Muscle of leg (tissue), 16 donors: ENCODE measurements at places on chromosomes 4 and X. TPM values are rescaled to one million over a fixed set of nuclear protein-coding genes. Genes with fewer than 3 reads are reported as not detected.

Gene FRMPD4
- total RNA-seq = 0.75 TPM

Gene TREX2
- total RNA-seq = 0.49 TPM

Gene SMARCAD1
- total RNA-seq = 37.5 TPM

Gene HTR2C
- not detected for total RNA-seq

Gene ODAPH
- not detected for total RNA-seq

Gene DEFB131A
- not detected for total RNA-seq

Gene PAK3
- 8.0 TPM for total RNA-seq

Gene DGKK
- total RNA-seq = not detected

Gene CTAG2
- total RNA-seq = not detected

Gene ERCC6L
- total RNA-seq = 1.5 TPM

Gene GLOD5
- total RNA-seq = not detected

Gene IRS4
- 0.09 TPM for total RNA-seq

Gene IL21
- total RNA-seq = not detected

Gene RADX
- total RNA-seq = 2.3 TPM
